ENCODE measurements at places on chromosomes 6 and 20. TPM values are rescaled to one million over a fixed set of nuclear protein-coding genes. Genes with fewer than 3 reads are reported as not detected.
A peak's percentile ranks its signal among the peaks of the same experiment; 100 is the strongest.

DNA sequence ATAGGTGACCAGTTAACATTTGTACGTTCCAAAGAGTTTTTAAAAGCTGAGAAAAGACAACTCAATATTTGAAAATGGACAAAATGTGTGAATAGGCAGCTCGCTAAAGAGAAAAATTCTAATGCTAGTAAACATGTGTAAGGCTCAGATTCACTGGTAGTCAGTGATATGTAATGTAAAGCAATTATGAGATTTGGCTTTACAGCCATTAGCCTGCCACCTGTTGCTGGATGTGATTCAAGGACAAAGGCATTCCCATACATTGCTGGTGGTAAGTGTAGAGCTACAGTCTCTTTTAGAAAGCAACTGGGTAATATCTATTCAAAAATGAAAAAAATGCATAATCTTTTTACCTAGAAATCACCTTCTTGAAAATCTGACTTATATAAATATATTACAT, 114.3 kb downstream of the COL19A1 start:
- no peak for DNase-seq

DNA sequence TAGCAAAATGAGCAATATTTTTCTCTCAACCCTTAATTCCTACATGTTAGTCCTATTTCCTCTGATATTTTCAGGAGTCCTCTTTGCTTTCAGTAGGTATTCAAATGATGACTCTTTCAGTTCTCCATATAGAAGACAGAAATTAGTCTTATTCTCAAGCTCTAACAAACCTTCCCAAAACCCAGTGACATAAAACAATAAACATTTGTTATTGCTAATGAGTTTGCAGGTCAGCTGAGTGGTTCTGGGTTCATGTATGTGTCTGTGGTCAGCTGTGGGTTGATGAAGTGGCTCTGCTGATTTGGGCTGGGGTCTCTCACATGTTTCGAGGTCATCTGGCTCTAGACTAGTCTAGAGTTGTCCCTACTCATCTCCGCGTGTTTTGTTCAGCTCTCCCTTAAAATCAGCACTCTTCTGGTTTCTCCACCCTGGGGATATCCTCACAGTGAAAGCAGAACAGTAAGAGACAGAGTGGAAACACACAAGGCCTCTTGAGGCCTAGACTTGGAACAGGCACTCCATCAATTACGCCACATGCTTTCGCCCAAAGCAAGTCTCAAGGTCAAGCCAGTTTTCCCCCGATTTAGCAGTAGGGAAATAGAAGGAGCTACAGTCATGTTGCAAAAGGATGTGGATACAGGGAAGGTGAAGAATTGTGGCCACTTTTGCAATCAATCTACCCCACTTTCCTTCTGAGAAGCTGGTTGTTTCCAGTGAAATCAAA, 273.0 kb downstream of the PLCB1 start:
- DNase-seq = no peak

GRCh38 chr20:45304464-45304999, 2.1 kb upstream of the RBPJL start:
- DNase-seq = no peak

DNA sequence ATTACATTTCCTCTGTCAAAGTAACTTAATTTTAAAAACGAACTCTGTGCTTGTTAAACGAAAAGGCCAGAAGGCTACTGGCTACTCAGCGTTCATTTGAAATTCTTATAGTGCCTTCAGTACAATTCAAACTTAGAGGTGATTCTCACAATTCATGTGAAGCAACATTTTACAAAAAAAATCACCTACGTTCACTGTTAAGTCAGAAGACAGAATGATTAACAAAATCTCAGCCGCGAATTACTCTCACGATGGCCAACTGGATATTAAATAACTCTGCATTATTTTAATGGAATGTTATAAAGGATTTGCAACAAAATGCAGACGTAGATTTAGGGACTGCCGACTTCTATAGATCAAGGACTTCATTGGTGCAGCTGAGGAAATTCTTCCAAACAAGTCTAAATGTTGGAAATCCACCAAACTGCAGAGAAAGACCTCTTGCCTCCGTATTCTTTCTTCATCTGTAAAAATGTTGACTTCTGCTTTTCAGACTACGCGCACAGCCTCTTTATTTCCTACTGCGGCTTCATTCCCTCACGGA, 1.6 kb upstream of the QKI start:
- DNase-seq = no peak

DNA sequence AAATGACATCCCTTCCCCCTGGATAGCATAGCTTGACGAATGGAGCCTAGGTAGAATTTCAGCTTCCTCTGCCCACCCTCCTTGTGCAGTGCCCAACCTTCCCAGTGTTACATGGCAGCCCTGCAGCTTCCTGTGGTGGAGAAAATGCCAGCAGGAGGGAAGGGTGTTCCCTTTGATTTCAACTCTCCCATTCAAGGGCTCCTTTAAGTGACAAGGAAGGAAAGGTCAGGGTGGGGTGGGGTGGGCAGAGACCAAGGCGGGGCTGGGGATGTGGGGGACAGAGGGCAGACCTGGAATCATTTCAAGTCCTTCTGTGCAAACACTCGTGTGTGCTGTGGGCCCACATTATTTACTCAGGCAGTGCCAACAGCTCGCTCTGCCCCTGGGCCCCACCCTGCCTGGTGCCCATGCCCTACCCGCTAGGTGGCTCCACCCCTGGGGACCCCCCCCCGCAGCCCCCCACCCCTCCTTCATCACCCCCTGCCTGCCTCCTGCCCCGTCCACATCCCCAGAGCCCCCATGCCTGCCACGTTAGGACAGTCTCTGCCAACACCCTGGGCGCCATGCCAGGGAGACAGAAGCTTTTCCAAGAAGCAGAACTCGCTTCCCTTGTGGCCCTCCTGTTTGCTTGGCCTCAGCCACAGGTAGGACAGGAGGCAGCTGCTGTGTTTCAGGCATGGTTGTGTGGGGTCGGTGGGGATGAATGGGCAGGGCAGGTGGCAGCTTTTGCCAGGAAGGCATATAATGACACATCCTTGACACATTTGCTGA, 9.4 kb downstream of the SPDEF start:
- DNase-seq = no peak

GRCh38 chr20:35134472-35134871, 12.7 kb downstream of the EDEM2 start:
- no peak for DNase-seq

- no peak for DNase-seq
Observed at GRCh38 chr6:37822851-37823682, 3.5 kb downstream of the ZFAND3 start.

- no peak for DNase-seq
Observed at GRCh38 chr6:114783083-114783482, 440.3 kb upstream of the HS3ST5 start.

- DNase-seq = no peak
Observed at GRCh38 chr20:63773571-63774241, 34.1 kb downstream of the SLC2A4RG start.

- DNase-seq = peak; percentile 71
Observed at GRCh38 chr20:667351-668034, 8.1 kb downstream of the SCRT2 start.

- no peak for DNase-seq
Observed at GRCh38 chr6:56345376-56345995, 98.1 kb upstream of the COL21A1 start.

DNA sequence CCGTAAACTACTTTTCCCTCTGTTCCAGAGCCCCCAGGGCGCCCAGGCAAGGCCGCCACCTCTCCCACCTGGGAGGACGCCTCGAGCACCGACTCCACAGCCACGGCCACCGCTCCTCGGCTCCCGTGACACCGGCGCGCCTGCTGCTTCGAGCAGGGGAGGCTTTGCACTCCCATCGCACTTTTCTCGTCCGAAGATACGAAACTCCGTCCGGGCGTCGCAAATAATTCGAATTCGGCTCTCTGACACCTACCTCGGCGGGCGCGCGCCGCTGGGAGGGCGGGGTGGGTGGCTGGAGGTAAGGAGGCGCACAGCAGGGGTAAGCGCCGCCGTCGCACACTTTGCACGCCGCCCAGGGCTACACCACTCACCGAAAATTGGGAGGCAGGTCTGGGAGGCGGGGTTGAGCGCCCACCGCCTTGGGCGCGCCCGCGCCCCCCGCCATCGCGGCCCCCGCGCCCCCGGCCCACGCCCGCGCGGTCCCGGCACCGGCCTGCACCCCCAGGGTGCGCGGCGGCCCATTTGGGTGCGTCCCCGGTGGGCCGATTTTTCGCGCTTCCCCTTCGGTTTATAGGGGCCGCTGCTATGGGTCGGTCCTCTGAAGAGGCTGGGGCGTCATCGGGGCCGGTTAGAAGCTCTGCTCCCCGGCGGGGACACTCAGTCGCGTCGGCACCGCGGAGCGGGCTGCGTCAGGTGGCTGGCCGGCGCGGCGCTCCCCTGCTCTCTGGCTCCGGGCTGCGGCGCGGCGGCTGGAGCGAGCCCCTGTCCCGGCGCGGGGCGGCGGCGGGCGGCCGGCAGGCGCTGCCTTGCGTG, 36.2 kb downstream of the GNAS start:
- DNase-seq = peak; percentile 86

DNA sequence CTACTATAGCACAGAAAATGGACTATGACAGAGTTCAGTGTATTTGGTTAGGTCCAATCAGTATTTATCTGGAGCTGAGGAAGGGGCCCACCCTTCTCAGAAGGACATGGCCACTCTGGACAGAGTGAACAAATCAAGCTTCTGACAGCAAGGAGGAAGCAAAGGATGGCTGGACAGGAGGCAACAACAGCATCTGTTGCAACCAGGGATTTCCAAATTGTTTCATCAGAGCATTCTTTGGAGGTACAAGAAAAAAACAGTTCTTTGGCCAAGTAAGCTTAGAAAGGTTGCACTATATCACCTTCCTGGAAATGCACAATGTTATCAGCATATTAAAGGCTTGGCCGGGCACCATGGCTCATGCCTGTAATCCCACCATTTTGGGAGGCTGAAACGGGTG, 118.7 kb upstream of the SLC22A16 start:
- DNase-seq = no peak

- DNase-seq = no peak
Observed at GRCh38 chr20:45211569-45212474, 5.0 kb downstream of the SEMG1 start.

DNA sequence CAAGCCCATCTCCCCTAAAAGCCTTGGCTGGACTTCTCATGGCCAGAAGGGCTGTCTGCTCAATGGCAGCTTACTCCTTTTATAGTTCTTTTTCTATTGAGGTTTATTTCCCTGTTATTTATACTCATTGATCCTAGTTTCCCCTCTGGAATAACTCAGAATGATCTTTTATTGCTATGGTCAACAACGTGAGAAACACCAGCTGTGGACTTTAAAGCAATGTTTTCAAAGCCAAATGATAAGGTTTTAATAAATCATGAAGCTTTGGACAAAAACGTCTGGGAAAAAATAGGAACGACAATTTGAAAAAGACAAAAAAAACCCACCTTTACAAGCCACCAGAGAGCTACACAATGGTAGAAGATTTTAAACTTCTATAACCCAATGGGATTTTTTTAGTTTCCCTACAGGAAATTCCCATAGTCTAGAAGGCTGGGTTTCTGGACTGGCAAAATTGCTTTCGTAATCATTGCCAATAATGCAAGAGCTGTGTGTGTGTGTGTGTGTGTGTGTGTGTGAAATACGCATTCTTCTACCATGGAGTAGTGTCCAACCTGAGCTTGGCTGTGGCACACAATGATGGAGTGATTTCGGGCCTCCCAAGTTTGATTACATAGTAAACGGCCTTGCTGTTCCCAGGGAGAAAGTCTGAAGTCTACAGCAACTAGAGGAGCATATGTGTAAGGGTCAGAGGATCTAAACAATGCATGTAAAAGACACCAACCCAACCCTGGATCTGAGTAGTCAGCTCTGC, 396.0 kb downstream of the SYNE1 start:
- DNase-seq = no peak

DNA sequence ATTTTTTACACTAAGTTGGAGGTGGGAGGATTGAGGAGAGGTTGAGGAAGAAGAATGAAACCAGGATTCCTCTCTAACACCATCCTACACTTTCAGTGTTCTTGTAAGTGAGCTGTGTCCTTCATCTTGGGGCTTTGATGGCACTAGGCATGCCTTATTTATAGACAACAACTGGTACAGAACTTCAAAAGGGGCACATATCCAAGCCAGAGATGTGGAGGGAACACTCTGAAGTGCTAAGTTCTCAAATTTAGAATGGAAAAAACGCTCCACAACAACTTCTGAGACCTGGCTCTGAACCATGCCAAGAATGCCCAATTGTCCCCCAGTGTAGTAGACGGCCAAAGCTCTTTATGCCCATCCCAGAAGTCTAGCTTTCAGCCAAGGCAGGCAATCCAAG, 16.2 kb upstream of the PKHD1 start:
- no peak for DNase-seq

DNA sequence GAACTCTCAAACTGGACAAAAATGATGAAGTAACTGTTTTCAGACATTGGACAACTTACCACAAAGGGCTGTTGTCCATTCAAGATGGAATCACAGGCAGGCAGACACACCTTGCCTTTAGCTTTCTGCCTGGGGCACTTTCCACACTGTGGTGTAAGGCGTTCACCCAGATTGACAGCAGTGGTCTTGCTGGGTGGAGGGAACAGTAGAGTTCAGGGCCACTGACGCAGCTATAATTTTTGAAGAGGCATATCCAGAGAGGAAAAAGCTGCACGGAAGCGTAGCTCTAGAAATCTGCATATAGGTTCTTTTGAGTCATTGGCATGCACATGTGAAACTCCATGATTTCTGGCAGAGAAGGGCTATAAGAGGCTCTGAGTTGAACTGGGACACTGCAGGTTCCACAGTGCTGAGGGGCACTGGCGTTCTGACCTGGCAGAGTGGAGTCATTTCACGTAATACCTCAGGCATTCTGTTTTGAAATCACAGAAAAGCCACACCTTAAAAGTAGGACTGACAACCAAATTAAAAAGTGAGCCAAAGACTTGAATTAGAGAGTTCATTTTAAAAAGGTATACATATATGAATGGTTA, 105.0 kb upstream of the EDN1 start:
- no peak for DNase-seq

- DNase-seq = no peak
Observed at GRCh38 chr6:113855500-113856374, 1.4 kb upstream of the MARCKS start.

- DNase-seq = no peak
Observed at GRCh38 chr6:14500809-14501208, 383.2 kb downstream of the CD83 start.

DNA sequence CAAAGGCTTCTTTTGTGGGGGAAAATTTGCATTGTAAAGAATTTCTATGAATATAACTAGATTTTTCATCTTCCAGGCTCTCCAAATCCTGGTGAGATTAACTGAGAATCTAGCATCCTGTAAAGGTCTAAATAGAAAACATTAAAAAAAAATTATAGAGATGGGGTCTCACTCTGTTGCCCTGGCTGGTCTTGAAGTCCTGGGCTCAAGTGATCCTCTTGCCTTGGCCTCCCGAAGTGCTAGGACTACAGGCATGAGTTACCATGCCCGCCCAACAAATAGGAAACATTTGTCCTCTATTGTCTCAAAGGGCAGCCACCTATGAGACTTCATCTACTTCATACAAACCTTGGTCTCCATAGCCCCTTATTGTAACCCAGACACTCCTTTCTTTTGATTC, 25.2 kb upstream of the NCOA3 start:
- DNase-seq = no peak

Gene TMEM244
- not detected for total RNA-seq

Gene KIAA1755
- not detected for total RNA-seq

Gene HLA-DOB
- total RNA-seq = 3.8 TPM

Gene PSORS1C2
- not detected for total RNA-seq

Gene ADGRF1
- not detected for total RNA-seq

Gene CALHM4
- not detected for total RNA-seq

Gene SAMHD1
- total RNA-seq = 56.3 TPM

Gene FRK
- total RNA-seq = 0.02 TPM

Gene NUS1
- 28.7 TPM for total RNA-seq

Gene RAB44
- total RNA-seq = 0.07 TPM

All from activated naive CD4-positive, alpha-beta T cell treated with anti-CD3 and anti-CD28 coated beads, Interleukin-2, amount 50 U/mL, for 72 hours (primary cell).